Omental fat pad (tissue), 4 donors: ENCODE measurements at places on chromosomes 1 and 21. TPM values are rescaled to one million over a fixed set of nuclear protein-coding genes. Genes with fewer than 3 reads are reported as not detected.
A peak's percentile ranks its signal among the peaks of the same experiment; 100 is the strongest.

The CD53 gene
- 204 TPM for total RNA-seq

DNA sequence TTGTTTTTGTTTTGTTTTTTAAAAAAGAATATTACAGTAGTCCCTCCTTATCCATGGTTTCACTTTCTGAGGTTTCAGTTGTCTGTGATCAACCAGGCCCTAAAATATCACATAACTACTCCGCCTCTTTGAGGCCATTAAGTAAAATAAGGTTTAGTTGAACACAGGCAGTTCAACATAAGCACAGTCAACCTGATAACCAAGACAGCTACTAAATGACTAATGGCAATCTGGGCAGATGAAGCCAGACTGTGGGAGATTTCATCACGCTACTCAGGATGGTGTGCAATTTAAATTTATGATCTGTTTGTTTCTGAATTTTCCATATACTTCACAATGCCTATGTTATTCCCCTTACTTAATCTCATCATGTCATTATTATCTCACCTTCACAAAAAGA, 30.1 kb downstream of the LDLRAD1 start:
- DNase-seq = no peak

The KLHDC8A gene
- total RNA-seq = not detected

The ITLN2 gene
- 58.9 TPM for total RNA-seq

DNA sequence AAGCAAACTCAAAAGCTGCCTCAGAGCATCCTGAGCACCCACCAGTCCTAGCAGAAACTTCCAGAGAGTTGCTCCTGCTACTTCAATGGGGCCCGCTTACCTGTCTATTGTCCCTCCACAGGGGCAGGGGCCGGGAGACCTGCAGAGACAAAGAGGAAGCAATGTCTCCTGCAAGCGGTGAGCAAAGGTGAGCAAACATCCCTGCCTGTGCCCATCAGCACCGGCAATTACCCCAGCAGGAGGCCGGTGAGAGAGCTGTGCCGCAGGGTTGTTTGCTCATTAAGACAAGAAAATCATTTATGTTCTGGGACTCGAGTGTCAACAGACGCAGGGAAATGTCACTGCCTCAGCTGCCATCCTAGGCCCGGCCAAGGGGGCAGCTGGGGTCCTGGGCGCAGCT, 53.8 kb upstream of the TARDBP start:
- no peak for DNase-seq

DNA sequence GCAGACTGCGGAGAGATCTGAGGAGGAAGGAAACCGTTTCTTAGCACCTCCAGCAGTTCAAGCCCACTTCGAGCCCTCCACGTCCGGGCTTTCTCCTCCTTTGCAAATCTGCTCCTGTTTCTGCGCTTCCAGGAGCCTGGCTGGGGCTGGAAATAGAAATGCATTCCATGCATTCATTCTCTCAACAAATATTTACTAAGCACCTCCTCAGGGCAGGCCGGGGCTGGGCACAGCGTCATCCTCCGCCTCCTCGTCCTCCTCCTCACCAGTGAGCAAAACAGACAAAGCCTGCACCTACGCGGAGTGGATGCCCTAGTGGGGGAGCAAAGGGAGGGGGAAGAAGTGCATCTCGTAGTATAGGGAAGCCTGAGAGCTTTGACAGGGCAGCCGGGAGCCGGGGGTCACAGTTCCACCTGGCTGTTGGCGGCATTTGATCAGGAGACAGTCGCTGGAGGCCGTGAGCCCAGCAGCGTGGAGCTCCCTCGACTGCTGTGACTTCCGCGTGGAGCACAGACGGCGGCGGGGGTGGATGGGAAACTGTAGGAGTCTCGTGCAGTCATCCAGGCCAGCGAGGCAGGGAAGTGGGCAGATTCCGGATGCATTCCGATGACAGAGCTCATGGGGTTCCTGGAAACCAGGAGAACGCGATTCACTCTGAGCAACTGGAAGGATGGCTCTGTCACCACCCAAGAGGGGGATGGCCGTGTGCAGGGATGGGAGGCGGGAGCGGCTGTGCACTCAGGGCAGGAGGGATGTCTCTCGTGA, 93.5 kb downstream of the SIK1 start:
- DNase-seq = peak; percentile 66

The FCGR1A gene
- 2.5 TPM for total RNA-seq
